ENCODE measurements at places on chromosomes 6 and 20. TPM values are rescaled to one million over a fixed set of nuclear protein-coding genes. Genes with fewer than 3 reads are reported as not detected.

HLA-DQA2 gene
- total RNA-seq, result 0.22 TPM

THBD gene
- 0.16 TPM for total RNA-seq

SYCP2L gene
- not detected for total RNA-seq

SLC22A23 gene
- total RNA-seq, result 3.4 TPM

RNF217 gene
- not detected for total RNA-seq

TTPAL gene
- 12.3 TPM for total RNA-seq

LGSN gene
- not detected for total RNA-seq

GGTLC1 gene
- not detected for total RNA-seq

HACE1 gene
- total RNA-seq, result 8.4 TPM

SNAP91 gene
- not detected for total RNA-seq

SYTL3 gene
- 38.2 TPM for total RNA-seq

KCNK17 gene
- total RNA-seq, result not detected

RTEL1 gene
- 21.4 TPM for total RNA-seq

CASS4 gene
- 26.0 TPM for total RNA-seq

CALHM4 gene
- total RNA-seq, result not detected

TRDN gene
- total RNA-seq, result not detected

FRK gene
- not detected for total RNA-seq

FAM110A gene
- total RNA-seq, result 6.7 TPM

LAMA2 gene
- total RNA-seq, result 0.35 TPM

SEMG1 gene
- not detected for total RNA-seq

RNF39 gene
- not detected for total RNA-seq

Measured in CD8-positive, alpha-beta T cell (primary cell).